ENCODE measurements at places on chromosomes 2 and 18.

- H3K36me3 ChIP-seq: peaks cover 18% of the 10 kb centered on the region
- H3K4me1 ChIP-seq: peaks cover 17% of the 10 kb centered on the region
- no peak overlapping the region for H3K4me3 ChIP-seq
- H3K27me3 ChIP-seq: no peaks in the 10 kb centered on the region
- no peak for DNase-seq
Observed at GRCh38 chr18:63241760-63242159, 77.8 kb downstream of the BCL2 start.

DNA sequence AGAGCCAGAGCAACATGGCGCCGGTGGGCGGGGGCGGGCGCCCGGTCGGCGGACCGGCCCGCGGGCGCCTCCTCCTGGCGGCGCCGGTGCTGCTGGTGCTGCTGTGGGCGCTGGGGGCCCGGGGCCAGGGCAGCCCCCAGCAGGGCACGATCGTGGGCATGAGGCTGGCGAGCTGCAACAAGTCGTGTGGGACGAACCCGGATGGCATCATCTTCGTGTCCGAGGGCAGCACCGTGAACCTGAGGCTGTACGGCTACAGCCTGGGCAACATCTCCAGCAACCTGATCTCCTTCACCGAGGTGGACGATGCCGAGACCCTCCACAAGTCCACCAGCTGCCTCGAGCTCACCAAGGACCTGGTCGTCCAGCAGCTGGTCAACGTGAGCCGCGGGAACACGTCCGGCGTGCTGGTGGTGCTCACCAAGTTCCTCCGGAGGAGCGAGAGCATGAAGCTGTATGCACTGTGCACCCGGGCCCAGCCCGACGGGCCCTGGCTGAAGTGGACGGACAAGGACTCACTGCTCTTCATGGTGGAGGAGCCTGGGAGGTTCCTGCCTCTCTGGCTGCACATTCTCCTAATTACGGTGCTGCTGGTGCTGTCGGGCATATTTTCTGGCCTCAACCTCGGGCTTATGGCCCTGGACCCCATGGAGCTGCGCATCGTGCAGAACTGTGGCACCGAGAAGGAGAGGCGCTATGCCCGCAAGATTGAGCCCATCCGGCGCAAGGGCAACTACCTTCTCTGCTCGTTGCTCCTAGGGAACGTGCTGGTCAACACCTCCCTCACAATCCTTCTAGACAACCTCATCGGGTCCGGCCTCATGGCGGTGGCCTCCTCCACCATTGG lies 507 bp downstream of the CNNM4 start:
- peak overlapping the region; percentile 77 for H3K4me3 ChIP-seq
- peak overlapping the region; percentile 33 for H3K27ac ChIP-seq
- peaks cover 2% of the 10 kb centered on the region for H3K36me3 ChIP-seq
- no peak for DNase-seq

DNA sequence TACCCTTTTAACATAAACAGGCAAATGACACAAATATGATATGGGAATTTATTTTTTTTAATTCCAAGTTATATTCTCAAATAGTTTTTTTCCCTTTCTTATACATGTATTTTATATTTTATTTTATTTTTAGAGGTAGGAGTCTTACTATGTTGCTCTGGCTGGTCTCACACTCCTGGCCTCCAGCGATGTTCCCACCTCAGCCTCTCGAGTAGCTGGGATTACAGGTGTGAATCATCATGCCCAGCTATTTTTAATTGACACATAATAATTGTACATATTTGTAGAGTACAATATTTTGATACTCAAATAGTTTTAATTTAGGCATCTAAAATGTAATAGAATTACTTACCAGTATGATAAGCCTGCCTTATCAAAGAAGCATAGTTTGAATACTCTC lies 12.2 kb downstream of the BAZ2B start:
- DNase-seq: no peak
- no peak overlapping the region for H3K4me3 ChIP-seq
- H3K36me3 ChIP-seq: peaks cover 3% of the 10 kb centered on the region
- H3K4me1 ChIP-seq: no peaks in the 10 kb centered on the region

- no peak overlapping the region for H3K4me3 ChIP-seq
- H3K27me3 ChIP-seq: peaks cover 15% of the 10 kb centered on the region
- no peaks in the 10 kb centered on the region for H3K4me1 ChIP-seq
- H3K27ac ChIP-seq: no peak overlapping the region
- DNase-seq: no peak
Observed at GRCh38 chr2:120593921-120594686, 141.6 kb upstream of the GLI2 start.

DNA sequence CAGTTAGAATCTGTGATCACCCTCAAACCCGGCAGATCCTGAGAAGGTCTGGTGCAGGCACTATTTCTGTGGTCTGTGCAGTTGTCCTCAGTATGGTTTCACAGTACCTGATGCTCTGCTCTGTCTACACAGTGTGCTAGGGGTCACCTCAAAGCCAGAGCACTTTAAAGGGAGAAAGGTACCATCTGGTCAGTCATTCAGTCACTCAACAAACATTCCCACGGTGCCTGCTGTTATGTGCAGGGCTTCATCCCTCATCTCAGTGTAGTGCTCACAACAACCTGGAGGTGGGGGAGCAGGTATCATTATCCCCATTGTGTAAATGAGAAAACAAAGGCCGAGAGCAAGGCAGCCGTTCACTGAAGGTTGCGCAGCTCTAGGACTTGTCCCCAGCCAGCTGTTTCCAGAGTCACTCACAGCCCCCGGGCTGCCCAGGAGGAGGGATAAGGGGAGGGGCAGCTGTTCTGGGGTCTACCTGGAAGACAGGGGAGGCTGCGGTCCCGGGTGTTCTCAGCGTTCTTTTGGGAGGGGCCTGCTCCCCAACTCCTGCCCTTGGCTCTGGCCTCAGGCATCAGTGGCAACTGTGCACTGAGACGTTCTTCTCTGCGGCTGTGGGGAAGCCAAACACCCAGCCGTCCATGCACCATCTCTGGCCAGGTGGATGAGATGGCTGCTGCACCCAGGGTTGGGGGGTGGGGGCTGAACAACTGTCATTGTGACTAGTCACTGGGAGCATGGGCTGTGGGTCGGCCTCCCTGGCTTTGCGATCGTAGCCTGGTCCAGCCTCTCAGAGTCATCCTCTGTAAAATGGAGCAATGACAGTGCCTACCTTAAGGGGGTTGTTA lies 9.2 kb downstream of the INHBB start:
- no peak for DNase-seq
- peaks cover 40% of the 10 kb centered on the region for H3K27me3 ChIP-seq
- H3K4me3 ChIP-seq: no peak overlapping the region
- H3K27ac ChIP-seq: no peak overlapping the region
